ENCODE measurements at places on chromosomes 11 and 22. TPM values are rescaled to one million over a fixed set of nuclear protein-coding genes. Genes with fewer than 3 reads are reported as not detected.

Gene OR10D3
- total RNA-seq, result not detected

Gene LRP4
- total RNA-seq, result 2.4 TPM

Gene TYMP
- 47.9 TPM for total RNA-seq

Gene ST14
- total RNA-seq, result 49.1 TPM

Gene LIF
- 74.7 TPM for total RNA-seq

Gene USH1C
- total RNA-seq, result not detected

Gene RASGRP2
- 17.3 TPM for total RNA-seq

Gene RBFOX2
- total RNA-seq, result 58.4 TPM

Gene PLEKHB1
- total RNA-seq, result 1.4 TPM

Gene KRTAP5-9
- not detected for total RNA-seq

Gene OR56B1
- 0.47 TPM for total RNA-seq

Gene ATG16L2
- total RNA-seq, result 15.5 TPM

Gene KLHL35
- 1.8 TPM for total RNA-seq

Gene SLC22A25
- total RNA-seq, result not detected

Gene BIRC3
- 30.2 TPM for total RNA-seq

Gene SPTBN2
- 1.6 TPM for total RNA-seq

Gene HTR3A
- total RNA-seq, result not detected

DNA sequence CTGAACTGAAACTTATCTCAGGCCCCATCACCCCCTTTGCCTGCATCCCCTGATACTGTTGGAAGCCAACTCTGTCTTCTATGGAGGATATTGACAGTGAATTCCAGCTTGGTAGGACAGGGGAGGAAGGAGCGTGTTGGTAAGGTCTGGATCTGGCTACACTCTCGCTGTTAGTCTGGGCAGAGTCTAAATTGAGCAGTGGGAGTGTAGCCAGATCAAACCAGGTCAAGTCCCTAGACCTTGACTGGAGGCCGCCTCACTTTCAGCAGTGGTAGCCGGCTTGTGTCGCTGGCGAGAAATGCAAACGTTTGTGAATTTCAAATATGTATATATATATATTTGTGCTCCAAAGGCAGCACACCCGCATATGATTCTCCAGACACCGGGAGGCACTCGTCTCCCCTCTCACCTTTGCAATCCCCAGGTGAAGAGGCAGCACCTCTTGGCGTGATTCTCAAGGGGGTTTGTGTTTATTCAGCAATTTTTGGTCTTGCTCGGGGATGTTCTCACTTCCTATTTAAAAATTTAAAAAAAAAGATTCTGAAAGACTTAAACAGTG lies 26.7 kb downstream of the DHCR7 start:
- no peak for DNase-seq

GRCh38 chr22:38830026-38830844 lies 13.6 kb downstream of the NPTXR start:
- no peak for DNase-seq

DNA sequence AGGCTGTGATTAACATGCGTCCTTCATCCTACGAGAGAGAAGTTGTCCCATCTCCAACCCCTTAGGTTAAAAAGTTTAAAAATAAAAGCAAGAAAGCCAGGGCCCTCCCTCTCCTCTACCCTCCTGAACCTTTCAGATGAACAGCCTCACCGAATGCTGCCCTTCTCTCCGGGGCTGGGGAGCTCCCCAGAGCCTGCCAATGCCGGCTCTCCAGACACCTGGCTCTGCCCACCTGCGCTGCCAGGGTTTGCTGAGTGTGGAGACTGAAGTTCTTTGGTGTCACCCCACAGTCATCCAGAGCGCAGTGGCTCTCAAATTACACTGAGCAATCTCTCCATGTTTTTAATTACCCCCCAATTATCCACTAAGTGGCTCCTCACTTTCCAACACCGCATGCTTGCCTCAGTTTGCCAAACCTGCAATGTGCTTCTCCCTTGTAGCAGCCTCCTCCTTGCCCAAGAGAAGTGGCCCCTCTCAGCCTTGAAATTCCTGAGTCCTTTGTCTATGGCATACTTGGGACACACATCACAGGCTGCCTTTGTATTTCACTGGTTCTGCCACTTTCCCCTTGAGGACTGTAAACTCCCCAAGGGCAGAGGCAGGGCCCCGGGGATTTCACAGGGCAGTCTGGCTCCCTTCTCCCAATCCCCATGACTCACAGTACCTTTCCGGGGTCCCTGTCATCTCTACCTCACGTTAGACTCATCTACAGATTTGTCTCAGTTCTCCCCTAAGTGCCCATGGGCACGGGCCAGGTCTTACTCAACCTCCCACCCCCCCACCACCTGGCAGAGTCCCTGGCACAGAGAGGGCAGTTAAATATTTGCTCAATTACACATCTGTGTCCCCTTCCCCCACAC lies 2.0 kb downstream of the MYH9 start:
- DNase-seq, result no peak

- no peak for DNase-seq
Measured at GRCh38 chr11:116445108-116446047, 327.4 kb downstream of the BUD13 start.

GRCh38 chr11:18294862-18295261 lies 27.1 kb downstream of the HPS5 start:
- DNase-seq, result no peak

- DNase-seq, result no peak
Measured at GRCh38 chr11:14676068-14676467, 32.5 kb downstream of the PDE3B start.

GRCh38 chr22:42033263-42034181 lies 34.9 kb downstream of the WBP2NL start:
- DNase-seq, result no peak

DNA sequence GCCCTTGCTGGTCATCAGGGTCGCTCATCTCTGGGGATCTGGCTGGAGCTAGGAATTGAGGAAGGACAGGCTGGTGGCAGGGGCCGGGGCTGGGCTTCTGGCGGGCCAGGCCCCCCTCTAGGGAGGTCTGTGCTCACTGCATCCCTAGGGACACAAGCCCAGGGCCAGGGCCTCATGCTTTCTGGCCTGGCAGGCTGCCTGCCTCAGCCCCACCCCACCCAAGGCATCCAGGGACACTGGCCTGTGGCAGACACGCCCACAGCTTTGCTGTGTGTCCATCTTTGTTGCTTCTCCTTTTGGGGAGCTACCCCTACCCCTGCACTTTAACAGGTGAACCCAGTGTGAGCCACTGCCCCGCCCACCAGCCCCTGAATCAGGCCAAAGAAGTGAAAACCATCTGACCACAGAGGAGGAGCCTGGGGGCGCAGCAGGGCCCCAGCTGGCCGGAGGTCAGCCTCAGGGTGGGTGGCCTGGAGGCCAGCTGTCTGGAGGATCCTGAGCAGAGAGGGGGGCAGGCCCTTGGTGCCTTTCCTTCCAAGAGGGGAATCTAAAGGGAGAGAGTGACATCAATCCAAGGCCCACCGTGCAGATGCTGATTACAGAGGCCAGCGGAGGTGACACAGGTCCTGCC lies 26.8 kb upstream of the CELSR1 start:
- DNase-seq, result no peak

DNA sequence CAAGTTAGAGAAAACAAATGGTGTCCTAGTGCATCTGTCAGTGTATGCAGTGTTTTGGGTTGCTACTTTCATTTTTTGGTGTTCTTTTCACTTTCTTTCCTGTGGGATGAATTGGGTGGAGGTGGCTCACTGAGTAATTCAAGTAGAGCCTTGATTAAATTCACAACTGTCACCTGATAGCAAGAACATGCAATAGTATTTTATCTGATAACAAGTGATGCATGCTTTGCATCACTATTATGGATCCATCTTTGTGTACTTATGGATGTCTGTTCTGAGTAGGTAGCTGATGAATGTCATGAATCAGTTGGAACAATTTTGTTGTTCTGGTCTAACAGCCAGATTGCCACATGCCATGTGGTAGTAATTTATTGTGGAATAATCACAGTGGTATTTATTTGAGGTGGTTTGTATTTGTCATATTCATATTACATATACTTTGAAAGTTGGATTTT lies 87.5 kb downstream of the DDX10 start:
- DNase-seq, result no peak

DNA sequence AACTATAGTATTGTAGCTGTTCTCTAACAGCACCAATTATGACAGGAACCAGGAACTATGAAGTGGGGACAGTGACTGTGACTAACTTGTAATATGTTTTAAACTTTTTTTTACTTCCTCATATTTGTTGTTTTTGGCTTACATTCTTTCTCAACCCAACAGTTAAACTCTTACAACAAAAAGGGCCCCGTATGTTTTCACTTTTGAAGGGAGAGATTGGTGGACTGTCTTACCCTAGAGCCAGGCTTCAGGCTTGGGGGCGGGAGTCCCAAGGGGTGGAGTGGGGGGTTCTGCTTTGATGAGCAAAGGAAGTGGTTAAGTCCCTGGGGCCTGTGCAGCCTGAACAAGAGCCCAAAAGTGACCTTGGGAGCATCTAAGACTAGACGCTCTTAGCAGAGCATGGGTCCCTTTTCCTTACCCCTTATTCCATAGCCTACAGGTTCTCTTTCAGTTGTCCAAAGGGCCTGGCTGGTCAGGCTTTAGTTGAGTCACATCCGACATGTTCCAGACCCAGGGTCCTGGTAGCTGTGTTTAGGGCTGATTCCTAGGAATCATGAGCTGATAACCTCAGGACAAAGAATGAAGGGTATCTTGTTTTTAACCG lies 38.8 kb downstream of the STIM1 start:
- no peak for DNase-seq

DNA sequence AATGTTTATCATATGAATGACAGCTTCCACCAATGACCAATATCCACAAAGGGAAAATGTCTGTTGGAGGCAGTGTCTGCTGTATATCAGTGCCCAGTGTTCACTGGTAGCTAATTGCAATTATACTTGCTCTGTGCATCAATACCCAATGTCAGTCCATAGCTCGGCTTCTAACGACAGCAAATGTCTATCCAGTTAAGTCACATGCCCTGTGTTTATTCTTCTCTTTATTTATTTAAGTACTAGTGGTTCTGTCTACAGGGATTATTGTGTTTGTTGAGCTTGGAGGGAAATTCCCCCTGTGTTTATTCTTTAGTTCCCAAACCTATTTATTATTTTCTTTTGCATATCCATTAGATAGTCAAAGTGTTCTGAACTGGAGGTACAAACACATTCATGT lies 18.6 kb downstream of the TSKU start:
- no peak for DNase-seq

- peak; percentile 50 for DNase-seq
Measured at GRCh38 chr11:94767701-94768601, at the start of gene AMOTL1. TSS of gene AMOTL1 (plus strand) at chr11:94768356. CDS start at chr11:94768512, 156 bp downstream.

DNA sequence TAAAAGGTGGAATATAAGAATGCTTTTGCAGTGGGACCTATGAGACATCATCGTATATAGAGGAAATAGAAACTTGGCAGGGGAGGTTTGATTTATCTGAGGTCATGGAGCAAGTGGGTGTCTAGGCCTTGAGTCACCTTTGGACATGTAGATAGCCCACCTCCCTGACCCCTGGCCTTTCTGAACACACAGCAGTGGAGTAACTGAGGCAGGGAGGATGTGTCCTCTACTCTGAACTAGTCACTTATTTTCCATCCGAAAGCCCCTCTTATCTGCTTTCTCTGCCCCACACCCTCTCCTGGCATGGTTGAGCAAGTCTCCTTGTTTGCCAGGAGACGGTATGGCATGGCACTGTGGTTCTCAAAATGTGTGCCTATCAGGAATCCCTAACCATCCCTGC lies 7.9 kb downstream of the CD82 start:
- DNase-seq, result no peak

- DNase-seq, result no peak
Measured at GRCh38 chr11:113833151-113833550, 42.2 kb downstream of the USP28 start.

DNA sequence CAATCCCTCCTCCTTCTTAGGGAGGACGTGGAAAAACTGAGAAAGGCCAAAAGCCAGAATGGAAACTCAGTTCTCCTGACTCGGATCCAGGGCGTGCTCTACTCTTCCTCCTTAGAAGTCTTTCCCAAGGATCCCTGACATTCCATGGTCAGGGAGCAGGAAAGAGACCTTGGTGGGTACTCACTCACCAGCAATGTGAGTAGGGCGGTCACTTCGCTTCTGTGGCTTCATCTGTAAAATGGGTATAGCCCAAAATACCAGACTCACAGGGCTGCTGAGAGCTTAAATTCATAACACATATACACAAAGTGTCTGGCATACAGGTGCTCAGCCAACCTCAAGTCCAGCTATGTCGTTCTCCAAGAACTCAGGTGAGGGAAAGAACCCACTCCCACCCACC lies 629 bp upstream of the KCTD17 start:
- no peak for DNase-seq

DNA sequence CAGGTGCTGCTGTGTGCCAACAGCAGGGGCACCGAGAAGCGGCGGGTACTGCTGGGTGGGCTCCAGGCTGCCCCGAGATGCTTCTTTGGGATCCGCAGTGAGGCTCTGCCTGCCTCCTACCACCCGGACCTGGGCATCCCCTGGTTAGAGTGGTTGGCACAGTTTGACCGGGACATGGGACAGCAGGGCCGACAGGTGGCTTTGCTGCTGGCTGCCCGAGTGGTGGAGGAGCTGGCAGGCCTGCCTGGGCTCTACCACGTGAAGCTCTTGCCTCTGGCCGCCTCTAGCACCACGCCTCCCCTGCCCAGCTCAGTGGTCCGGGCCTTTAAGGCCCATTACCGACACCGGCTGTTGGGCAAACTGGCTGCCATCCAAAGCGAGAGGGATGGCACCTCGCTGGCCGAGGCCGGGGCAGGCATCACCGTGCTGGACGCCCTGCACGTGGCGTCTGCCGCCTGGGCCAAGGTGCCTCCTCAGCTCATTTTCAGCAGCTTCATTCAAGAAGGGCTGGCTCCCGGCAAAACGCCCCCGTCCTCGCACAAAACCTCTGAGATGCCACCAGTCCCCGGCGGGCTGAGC lies 1.9 kb downstream of the TIGD3 start:
- no peak for DNase-seq

DNA sequence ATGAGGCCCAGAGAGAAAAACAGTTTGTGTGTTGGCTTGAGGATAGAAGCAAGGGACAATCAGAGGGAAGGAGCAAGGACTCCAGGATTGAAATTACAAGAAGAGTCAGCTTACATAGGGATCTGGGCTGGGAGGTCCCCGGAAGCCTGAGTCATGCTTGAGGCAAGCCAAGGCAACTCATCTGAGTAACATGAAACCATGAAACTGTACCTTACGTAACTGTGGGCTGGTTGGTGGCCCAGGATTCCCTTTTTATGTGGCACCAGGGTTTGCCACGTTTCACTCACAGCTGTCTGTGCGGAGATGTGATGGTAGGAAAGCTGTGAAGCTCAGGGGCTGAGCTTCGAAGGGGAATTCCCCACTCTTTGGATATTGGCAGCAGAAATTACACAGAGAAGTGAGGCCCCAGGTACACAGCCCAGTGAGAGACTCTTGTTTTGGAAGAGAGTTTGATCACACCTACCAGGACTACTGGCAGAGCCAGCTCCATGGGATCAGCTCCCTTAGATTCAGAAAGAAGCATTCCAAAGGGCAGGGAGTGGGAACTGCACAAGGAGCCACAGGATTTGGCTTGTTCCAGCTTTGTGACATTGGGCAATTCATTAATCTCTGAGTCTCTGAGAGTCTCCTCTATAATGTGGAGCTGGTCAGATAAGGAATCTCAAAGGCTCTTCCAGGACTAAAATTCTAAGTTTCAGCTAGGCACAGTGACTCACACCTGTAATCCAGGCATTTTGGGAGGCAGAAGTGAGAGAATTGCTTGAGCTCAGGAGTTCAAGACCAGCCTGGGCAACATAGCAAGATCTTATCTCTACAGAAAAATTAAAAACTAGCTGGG lies 7.8 kb downstream of the SLC5A1 start:
- no peak for DNase-seq

GRCh38 chr11:93843906-93844305 lies 6.5 kb downstream of the VSTM5 start:
- no peak for DNase-seq
